Neural progenitor cell (in vitro differentiated cells): ENCODE measurements at places on chromosomes 12 and 14. TPM values are rescaled to one million over a fixed set of nuclear protein-coding genes. Genes with fewer than 3 reads are reported as not detected.
A peak's percentile ranks its signal among the peaks of the same experiment; 100 is the strongest.

DNA sequence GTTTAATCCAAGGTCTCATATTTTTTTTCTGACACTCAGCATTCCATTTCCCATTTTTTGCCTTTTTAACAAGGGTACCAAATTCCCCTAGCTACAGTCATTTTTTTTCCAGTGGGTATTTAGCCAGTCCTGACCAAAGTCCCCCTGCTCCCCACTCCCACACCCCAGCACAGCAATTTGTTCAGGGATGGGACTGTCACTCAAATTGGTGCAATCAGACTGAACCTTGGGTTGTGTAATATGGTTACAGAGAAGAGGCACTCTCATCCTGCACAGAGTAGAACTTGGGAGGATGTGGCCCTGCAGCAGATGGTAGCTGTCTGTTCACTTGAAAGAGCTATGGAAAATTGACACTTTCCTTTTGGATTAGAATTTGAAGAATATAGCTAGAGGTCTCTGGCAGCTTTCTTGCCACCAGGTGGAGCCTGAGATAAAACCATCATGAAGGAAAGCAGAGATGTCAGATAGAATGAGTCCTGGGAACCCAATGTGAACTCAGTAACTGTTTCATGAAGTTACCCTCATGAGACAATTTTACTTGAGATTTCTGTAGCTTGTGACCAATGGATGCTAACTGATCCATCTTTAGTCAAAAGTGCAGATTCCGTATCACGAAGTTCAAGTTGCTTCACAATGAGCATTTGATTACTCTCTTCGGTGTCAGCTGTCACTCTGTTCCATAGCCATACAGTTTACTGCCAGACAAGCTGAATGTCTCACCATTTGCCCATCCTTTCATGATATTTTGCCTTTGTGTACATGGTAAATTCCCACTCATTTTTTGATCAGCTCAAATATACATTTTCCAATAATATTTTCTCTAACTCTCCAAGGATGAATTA, 394.0 kb upstream of the SYT1 start:
- H3K4me1 ChIP-seq: no peaks in the 10 kb centered on the region
- no peaks in the 10 kb centered on the region for H3K27me3 ChIP-seq
- no peak overlapping the region for H3K27ac ChIP-seq

Gene EIF2S3B
- 1.4 and 1.8 TPM in 2 replicates for total RNA-seq

- no peaks in the 10 kb centered on the region for H3K36me3 ChIP-seq
- H3K27ac ChIP-seq: no peak overlapping the region
- H3K4me1 ChIP-seq: no peaks in the 10 kb centered on the region
- no peak for DNase-seq
These were observed 7.3 kb upstream of the STX2 start for GRCh38 chr12:130846369-130846768.

- no peaks in the 10 kb centered on the region for H3K27me3 ChIP-seq
- H3K4me1 ChIP-seq: no peaks in the 10 kb centered on the region
- DNase-seq: no peak
- H3K36me3 ChIP-seq: no peaks in the 10 kb centered on the region
These were observed 34.1 kb upstream of the CPM start for GRCh38 chr12:68967046-68967445.

DNA sequence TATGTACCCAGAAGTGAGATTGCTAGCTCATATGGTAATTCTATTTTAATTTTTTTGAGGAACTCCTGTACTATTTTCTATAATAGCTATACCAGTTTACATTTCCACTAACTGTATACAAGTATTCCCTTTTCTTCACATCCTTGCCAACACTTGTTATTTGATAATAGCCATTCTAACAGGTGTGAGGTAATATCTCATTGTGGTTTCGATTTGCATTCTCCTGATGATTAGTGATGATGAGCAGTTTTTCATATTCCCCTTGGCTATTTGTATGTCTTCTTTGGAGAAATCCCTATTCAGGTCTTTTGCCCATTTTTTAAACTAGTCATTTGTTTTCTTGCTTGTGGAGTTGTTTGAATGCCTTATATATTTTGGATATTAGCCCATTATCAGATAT, 121.3 kb downstream of the BBS10 start:
- no peaks in the 10 kb centered on the region for H3K27me3 ChIP-seq
- no peaks in the 10 kb centered on the region for H3K36me3 ChIP-seq
- no peaks in the 10 kb centered on the region for H3K4me1 ChIP-seq
- no peak for DNase-seq
- H3K4me3 ChIP-seq: no peak overlapping the region

Gene ABCD4
- total RNA-seq: 66.6 and 110 TPM in 2 replicates

Gene FAM181A
- not detected in 2 replicates for total RNA-seq

DNA sequence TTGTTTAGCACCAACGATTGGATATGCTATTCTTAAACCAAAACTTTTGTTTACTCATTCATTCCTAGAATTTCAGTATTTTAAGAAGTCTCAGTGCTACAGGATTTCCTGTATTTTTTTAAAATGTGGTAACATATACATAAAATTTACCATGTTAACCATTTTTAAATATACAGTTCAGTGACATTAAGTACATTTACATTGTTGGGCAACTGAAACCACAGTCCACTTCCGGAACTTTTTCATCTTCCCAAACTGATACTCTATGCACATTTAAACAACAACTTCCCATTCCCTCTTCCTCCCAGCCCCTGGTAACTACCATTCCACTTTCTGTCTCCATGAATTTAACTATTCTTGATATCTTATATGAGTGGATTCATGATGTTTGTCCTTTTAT, 30.3 kb downstream of the PDE3A start:
- H3K27me3 ChIP-seq: no peaks in the 10 kb centered on the region
- no peak for DNase-seq
- H3K4me3 ChIP-seq: no peak overlapping the region
- H3K4me1 ChIP-seq: no peaks in the 10 kb centered on the region

Gene TAS2R10
- 0.87 and 1.4 TPM in 2 replicates for total RNA-seq

DNA sequence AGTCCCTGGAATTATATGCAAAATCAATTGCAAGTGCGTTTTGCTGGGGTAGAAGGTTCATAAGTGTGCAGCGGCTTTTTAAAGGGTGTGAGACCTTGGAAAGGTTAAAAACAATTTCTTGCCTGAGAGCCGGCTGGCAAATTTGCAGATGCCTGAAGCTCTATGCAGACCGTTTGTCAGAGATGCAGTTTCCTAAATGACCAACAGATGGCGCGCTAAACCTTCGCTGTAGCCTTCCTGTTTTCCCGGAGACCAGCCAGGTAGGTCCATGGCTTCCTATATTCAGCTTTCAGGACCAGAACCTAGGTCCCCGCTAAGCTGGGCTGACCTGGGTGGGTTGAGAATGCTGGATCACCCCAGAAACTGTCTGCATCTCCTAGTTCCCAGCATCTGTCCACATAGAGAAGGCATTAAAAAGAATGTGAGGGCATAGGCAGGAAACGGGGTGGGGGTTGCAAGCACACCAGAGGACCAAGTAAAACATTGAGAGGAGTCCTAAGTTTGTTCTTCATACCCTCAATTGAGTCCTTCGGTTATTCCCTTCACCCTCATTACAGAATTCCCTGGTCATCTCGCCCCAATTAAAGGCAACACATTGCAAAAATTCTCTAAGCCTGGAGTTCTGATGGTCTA, 5.7 kb upstream of the NOS1 start:
- no peaks in the 10 kb centered on the region for H3K4me1 ChIP-seq
- peaks cover 53% of the 10 kb centered on the region for H3K27me3 ChIP-seq
- DNase-seq: peak; percentile 84
- no peaks in the 10 kb centered on the region for H3K36me3 ChIP-seq

Gene VEZT
- total RNA-seq: 89.8 and 126 TPM in 2 replicates

DNA sequence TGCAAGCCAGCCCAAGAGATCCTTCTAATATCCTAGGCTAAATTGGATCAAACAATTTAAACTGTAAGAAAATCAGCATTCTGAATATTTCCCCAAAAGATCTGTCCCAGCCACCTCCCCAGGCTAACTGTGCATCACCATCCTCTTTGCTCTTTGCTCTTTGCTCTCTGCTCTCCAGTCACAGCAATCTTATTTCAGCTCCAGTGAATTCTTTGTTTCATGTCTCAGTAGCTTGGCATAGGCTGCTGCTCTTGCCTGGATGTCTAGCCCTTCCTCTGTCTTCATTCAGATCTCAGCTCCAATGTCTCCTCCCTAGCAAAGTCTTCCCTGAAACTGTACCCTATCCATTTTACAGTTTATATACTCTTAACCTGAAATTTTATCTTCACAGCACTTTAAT, 399.8 kb upstream of the USP15 start:
- H3K4me3 ChIP-seq: no peak overlapping the region
- no peak overlapping the region for H3K27ac ChIP-seq
- H3K36me3 ChIP-seq: no peaks in the 10 kb centered on the region
- H3K4me1 ChIP-seq: no peaks in the 10 kb centered on the region
- peak; percentile 69 for DNase-seq
